ENCODE measurements at places on chromosomes 2 and 18. TPM values are rescaled to one million over a fixed set of nuclear protein-coding genes. Genes with fewer than 3 reads are reported as not detected.

The CYBRD1 gene
- total RNA-seq: 158 TPM

The TWSG1 gene
- 26.8 TPM for total RNA-seq

The SLC14A1 gene
- 15.7 TPM for total RNA-seq

The MEP1B gene
- total RNA-seq: not detected

The HMSD gene
- total RNA-seq: not detected

The CLIP4 gene
- 82.2 TPM for total RNA-seq

The KCNG2 gene
- total RNA-seq: not detected

The HOXD13 gene
- total RNA-seq: not detected

The CCDC68 gene
- total RNA-seq: 1.5 TPM

The CFC1 gene
- total RNA-seq: not detected

The FBXO48 gene
- 1.7 TPM for total RNA-seq

The TET3 gene
- 54.4 TPM for total RNA-seq

The CGREF1 gene
- 2.1 TPM for total RNA-seq

The GPR45 gene
- total RNA-seq: not detected

The ADRA2B gene
- 2.4 TPM for total RNA-seq

The LYPD1 gene
- 0.32 TPM for total RNA-seq

The CELF4 gene
- total RNA-seq: not detected

The ABI2 gene
- 5.4 TPM for total RNA-seq

The EHBP1 gene
- 37.1 TPM for total RNA-seq

The DUSP2 gene
- 57.0 TPM for total RNA-seq

The NRBP1 gene
- total RNA-seq: 74.2 TPM

The IDH1 gene
- 44.3 TPM for total RNA-seq

The VIT gene
- 10.0 TPM for total RNA-seq

The TEX44 gene
- total RNA-seq: not detected

The FARSB gene
- 11.3 TPM for total RNA-seq

The RAD51AP2 gene
- 0.15 TPM for total RNA-seq

The DOK6 gene
- total RNA-seq: 0.45 TPM

The SPATA3 gene
- total RNA-seq: not detected

The UGT1A8 gene
- total RNA-seq: not detected

The GCG gene
- not detected for total RNA-seq

The AGAP1 gene
- total RNA-seq: 16.1 TPM

Data from lower leg skin (tissue), 4 donors.